ENCODE measurements at places on chromosomes 16 and 17.

- DNase-seq: no peak
Observed at GRCh38 chr17:38460082-38460715, 31.9 kb downstream of the ARHGAP23 start.

- DNase-seq: no peak
Observed at GRCh38 chr17:28334171-28334570, 1.1 kb downstream of the IFT20 start.

DNA sequence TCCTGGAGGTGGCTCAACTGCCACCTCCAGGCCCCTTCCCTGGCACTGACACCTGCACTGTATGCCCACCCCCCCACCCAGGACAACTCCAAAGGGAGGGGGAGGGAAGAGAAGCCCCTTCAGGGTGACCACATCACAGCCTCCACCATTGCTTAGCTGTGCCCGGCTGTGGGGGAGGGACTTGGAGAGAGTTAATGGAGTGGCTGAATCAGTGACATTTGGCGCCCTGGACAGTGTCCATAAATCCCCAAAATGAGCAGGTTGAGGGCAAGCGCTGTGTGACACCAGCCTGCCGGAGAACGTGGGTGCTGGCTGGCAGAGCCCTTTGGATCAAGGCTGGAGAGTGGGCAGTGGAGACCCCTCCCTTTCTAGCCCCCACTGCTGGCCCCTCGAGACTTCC lies 883 bp downstream of the USH1G start:
- DNase-seq: no peak

- no peak for DNase-seq
Observed at GRCh38 chr16:89478576-89479221, 11.7 kb downstream of the ANKRD11 start.

DNA sequence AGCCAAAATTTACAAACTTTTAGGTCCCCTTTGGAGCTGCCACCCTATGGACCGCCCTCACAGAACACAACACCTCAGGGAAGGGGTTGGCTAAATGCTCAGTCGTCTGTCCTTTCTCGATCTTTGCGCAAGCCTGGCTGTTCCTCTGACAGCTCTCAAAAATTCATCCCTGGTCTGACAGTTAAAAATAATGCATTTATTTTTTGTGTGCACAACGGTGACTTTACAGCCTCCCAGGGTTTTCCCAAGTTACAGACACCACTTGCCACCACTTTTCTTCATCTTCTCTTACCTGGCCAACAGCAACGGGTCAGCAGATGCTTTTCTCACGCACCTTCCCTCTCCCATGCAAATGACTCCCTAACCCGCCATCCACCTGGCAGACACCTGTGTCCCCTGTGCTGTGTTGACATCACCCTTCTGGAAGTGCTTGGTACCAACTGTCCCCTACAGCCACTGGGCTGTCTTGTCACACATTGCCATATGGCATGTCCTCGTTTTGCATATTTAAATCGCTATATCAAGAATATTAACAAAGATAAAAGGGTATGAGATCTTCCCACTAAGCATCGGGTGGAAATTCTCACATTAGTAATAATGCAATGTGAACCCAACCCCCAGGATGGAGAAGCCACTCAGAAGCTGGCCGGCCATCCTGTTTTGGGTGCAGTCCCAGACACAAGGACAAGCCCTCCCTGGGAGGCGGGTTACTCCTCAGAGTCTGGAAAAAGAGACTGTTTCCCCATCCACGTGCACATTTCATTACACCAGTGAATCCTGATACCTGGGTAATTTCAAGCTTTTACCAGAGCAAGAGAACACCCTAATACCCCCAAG lies 187.0 kb downstream of the ZFHX3 start:
- no peak for DNase-seq

GRCh38 chr16:85270374-85270773 lies 158.1 kb upstream of the CIBAR2 start:
- DNase-seq: no peak

DNA sequence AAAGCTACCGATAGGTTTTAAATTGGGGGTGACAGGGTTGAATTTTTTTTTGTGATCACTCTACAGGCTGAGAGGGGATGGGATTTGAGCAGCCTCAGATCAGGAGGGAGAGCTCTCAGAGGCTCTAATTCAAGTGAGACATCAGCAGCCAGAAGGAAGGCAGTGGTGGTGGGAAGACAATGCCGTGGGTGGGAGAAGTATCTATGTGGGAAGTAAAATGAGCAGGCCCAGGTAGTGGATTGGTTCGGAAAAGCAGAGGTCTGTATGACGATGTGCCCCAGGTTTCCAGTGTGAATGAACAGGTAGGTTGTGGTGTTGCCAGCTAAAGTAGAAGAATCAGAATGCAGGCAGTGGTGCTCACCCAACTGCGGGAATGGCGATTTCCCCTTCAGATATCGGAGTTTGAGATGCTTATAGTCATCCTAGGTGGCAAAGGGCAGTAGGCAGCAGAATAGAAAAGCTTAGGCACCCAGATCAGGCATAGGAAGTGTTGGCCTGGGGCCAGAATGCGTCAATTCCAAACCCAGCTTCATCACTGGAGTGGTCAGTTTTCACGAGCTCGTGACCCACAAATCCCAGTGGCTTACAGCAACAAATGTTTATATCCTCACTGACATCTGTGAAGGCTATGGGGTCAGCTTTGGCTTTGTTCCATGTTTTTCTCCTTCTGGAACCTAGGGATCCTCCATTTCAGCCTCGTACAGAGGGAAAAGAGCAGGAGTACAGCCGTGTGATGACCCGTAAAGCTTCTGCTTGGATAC lies 24.0 kb downstream of the MEOX1 start:
- DNase-seq: no peak

DNA sequence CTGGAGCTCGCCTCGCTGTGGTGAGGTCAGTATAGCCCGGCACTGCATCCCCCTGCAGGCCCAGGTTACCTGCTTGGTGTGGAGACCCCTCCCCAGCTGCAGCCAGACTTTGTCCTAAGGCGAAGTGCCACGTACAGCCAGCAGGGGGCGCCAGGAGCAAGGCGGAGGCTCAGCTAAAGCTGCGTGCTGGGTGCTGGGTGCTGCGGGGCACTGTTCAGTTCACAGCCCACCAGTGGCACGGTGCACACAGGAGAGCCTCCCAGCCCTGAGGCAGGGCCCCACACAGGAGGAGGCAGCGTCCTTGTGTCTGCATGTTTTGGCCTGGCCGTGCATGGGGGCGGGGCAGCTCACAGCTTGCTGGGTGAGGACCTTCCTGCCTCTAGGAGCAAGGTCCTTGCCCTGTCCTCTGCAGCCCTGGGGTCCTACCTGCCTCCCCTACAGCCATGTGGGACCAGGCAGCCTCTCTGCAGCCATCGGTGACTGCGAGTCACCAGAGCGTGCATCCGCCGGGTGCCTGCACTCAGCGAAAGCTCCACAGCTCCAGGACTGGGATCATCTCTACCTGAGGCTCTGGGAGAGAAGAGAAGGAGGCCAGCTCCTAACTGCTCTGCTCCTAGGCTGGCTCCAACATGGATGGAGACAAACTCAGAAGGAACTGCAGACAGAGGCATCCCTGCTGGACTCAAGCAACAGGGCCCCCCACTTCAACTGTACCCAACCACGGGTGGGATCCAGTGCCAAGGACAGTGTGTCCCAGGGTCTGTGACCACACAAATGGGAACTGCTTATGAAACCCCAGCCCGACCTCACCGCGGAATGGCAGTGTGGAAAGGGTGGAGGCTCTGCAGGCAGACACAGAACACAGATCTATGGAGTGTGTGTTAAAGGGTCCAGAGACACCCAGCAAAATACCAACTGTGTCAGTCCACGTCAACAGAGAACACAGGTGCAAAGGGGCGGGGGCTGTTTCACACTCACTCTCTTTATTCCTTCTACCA lies 19.0 kb downstream of the SLC7A5 start:
- DNase-seq: peak; percentile 68

DNA sequence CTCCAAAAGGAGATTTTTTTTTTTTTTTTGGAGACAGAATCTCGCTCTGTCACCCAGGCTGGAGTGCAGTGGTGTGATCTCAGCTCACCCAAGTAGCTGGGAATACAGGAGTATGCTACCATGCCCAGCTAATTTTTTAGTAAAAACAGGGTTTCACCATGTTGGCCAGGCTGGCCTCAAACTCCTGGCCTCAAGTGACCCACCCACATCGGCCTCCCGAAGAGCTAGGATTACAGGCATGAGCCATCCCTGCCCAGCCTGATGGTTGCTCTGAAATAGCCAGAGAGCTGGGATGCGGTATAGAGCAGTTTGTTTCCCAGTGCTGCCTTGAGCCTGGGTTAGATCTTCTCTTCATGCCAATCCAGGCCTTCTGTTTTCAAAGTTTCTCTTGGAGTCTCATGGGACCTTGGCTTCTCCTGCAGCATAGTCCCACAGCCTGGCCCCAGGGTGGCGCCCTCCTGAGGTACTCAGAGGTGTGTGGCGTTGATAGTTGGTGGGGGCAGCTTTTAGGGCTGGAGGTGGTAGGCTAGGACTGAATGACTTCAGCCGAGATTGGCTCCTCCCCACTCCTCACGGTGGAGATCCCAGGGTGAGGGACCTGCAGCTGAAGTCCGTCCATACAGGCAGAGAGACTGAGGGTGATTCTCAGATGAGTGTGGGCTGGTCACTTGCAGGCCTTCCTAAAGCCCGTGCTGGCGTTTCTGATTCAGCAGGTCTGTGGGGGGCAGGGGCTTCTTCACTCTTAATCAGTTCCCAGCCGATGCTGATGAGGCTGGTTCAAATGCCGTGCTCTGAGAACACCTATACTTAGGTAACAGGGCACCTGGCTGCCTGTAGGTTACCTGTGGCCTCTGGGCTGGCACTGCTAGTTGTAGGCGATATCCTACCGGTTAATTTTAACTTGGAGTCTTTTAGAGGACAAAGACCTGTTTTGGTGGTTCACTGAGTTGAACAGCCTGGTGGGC lies 52.0 kb downstream of the TNFRSF13B start:
- DNase-seq: no peak

GRCh38 chr17:63247706-63248105 lies 198.4 kb downstream of the CYB561 start:
- no peak for DNase-seq

DNA sequence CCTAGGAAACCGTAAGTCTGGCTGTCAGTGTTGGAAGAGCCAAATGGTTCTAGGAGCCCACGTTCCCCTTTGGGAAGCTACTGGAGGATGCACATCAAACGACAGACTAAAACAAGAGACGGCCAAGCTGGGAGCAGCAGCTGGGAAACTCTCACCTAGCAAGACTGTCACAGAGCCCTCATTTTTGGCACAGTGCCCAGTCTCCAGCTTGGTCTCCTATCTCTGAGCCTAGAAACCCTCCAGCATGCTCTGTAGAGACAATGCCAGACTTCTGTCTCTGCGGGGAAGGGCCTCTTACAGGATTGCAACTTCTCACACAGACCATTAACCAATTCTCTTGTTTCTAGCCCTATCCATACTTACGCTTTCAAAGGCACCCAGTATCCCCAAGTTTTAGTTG lies 23.5 kb downstream of the GTF3C1 start:
- DNase-seq: no peak

- no peak for DNase-seq
Observed at GRCh38 chr16:1347286-1347855, 4.3 kb downstream of the TSR3 start.

- no peak for DNase-seq
Observed at GRCh38 chr17:18382441-18383078, 5.0 kb downstream of the EVPLL start.

DNA sequence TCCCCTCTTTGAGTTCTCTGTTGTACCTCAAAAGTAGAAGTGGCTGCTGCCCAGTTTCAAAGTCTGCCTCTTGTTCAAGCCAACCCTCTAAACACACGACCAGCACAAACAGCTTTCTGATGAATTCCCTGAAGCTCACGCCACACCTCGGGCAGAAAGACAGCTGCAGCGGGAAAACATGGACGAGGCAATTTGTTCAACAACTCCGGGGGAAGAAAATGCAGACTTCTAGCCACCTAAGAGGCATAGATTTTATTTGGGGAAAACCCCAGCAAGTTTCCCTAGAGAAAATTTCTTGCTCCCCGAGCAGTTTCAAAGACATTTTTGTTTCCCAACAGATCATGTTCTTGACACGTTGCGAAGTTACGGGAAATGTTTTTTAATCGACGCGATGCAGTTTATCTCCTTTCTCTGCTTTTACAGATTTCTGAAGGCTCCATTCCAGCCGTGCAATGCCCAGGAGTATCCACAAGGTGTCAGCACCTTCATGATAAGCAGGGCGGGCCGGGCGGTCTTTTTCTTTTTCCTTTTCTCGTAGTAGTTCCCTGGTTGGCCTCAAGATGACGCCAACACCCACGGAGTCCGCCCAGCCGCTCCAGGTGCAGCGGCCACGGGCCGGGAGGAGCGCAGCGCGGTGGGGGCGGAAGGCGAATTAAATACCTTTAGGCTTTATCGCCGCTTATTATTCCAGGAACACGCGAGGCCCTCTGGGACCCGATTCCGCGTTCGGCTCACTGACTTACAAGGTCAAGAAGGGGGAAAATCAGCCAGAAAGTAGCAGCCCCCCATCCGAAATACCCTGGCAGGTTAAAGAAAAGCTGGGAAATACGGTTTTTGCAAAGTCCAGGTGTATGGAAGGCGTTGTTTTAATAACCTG lies 2.9 kb upstream of the FOXC2 start:
- peak; percentile 89 for DNase-seq

DNA sequence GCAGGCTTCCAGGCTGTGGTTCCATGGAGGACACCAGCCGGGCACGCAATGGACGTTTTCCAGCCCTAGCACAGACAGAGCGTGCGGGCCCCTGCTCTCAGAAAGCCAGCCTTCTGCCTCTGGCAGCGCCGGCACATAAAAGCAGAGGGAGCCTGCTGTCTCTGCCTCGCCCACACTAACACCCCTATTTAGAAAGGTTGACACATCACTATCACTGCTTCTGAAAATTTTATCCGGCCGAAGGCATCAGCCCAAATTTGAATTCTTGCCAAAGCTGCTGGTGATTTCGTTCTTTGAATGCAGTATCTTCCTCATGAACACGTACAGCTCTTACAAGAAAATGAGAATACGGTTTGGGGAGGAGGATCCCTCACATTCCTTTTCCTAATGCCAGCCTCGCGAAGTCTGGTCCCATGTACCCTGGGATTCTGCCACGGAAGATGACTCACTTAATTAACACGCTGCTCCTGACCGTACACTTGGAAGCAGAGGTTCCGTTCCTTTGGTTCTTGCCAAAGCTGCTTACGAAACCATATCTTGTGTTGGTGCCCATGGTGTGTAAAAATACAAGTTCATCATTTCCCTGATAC lies 1.3 kb upstream of the RAB11FIP3 start:
- no peak for DNase-seq

GRCh38 chr16:67000384-67001351 lies 12.3 kb downstream of the CES4A start:
- peak; percentile 59 for DNase-seq

GRCh38 chr16:116015-116414 lies 22.5 kb downstream of the NPRL3 start:
- no peak for DNase-seq

DNA sequence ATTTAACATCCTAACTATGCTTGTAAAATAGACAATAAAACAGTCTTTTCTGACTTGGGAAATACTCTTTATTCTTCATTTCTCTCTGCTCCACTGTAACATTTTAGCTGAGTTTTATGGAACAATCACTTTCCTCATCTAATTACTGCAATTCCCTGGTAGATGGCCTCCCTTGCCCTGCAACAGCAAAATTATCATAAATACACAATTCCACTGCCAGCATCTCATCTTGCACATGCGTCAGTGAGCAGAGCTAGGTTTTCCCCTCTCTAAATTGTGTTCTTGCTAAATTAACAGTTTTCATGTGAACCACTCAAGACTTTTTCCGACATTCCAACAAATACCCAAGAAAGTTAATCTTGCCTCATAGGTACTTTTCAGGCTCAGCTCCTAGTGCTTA lies 920.9 kb upstream of the GOT2 start:
- no peak for DNase-seq
